ENCODE measurements at places on chromosomes 12 and 14. TPM values are rescaled to one million over a fixed set of nuclear protein-coding genes. Genes with fewer than 3 reads are reported as not detected.
A peak's percentile ranks its signal among the peaks of the same experiment; 100 is the strongest.

DNA sequence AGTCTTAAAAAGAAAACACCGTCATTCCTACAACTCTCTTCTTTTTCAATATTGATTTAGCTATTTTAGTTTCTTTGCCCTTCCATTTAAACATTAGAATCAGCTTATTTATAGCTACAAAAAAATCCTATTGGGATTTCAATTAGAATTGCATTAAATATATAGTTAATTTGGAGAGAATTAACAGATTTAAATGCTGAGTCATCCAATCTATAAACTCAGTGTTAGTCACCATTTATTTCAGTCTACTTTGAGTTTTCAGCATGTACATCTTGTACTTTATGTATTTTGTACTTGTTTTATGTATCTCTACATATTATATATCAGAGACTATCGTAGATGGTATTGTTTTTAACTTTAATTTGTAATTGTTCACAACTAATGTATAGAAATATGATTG, 460.0 kb downstream of the KCNH5 start:
- DNase-seq, result no peak

GRCh38 chr12:21675641-21676040, 18.0 kb upstream of the LDHB start:
- DNase-seq, result no peak

DNA sequence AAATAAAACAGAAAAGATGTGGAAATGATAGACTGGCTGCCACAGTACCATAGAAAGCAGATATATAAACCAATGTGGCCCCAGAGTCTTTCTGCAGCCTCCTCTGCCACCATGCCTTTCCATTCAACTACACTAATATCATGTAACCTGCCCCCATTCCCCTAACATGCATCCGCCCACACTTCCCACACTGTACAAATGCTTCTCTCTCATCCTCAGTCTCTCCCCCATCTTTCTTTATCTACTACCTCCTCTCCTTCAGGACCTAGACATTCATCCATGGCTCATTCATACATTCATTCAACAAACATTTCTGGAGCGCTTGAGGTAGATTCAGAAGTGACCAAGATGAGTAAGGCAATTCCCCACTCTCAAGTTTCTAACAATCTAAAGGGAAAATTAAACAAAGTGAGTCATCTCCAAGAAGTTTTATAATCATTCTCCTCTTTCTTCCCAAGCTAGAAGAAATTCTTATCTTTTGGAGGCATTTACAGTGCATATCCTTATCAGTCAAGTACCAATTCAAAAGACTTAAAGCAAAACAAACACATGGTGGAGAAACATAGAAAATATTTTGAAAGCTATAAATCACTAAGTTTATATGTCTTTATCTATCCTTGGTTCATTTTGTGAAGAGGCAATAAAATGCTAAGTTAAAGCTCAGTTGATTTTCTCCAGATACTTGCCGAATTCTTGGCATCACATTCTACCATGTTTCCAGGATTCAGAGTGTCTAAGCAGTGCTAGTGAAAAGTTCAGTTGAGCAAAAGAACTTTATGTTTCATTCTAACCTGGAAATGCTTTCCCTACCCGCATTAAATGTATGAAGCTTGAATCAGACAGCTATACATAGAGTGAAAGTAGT, 70.5 kb upstream of the FRMD6 start:
- peak; percentile 8 for DNase-seq

ARHGEF40 gene
- 6.7 TPM for total RNA-seq

DNA sequence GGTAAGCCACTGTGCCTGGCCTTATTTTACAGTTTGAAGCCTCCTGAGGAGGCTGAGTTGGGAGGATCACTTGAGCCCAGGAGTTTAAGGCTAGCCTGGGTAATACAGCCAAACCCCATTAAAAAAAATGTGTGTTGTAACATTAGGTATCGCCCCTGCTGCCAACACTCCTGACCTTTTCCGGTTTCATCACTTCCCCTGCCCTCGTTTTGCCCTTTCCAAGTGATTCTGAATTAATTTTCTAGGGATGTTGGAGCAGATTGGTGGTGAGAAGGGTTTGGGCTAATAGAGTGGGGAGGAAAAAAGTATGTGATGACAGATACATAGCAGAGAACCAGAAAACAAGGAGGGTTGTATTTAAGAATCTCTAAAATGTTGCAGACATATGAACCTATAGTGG, 25.6 kb upstream of the C12orf71 start:
- DNase-seq, result no peak
